ENCODE measurements at places on chromosomes 13 and 19.

DNA sequence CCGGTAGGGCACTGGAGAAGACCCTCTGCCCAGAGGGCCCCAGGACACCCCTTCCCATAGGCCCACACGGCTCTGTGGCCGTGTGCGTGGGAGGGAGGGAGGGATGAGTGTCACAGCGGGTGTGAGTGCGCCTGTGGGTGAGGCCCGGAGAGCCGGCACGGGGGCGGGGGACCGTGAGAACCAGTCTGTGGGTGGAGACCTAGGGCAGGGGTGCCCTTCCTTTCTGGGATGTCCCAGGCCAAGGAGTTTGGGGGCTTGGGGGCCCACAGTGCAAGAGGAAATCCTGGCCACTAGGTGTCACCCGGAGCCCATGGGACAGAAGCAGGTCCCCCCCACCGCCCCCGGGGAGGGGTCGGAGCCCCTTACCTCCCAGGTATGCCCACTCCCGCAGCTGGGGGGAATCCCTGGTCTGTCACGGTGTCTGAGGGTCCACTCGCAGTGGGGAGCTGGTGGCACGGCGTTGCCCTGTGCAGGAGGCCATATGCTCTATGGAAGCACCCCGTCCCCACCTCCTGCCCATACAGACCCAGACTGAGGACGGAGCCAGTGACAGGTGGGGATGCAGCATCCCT lies 16.0 kb upstream of the SLC7A10 start:
- DNase-seq: peak; percentile 53

DNA sequence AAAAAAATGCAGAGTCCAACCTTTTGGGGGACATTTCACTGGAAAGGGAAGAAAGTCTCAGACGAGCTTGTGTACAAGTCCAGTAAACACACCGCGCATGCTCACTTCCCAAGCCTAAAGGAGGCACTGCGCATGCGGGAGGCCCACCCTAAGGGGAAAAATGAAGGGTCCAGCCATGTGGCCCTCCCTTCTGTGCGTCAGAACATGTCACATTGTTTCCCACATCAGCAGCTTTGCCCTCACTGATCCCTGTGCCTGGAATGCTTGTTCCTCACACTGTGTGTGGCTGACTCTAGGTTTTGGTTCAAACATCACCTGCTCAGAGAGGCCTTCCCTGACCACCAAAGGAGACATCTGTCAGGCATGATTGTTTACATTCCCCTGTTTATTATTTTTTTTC lies 4.4 kb downstream of the ELSPBP1 start:
- DNase-seq: no peak

GRCh38 chr13:29573190-29573589 lies 22.3 kb downstream of the SLC7A1 start:
- peak; percentile 77 for DNase-seq

DNA sequence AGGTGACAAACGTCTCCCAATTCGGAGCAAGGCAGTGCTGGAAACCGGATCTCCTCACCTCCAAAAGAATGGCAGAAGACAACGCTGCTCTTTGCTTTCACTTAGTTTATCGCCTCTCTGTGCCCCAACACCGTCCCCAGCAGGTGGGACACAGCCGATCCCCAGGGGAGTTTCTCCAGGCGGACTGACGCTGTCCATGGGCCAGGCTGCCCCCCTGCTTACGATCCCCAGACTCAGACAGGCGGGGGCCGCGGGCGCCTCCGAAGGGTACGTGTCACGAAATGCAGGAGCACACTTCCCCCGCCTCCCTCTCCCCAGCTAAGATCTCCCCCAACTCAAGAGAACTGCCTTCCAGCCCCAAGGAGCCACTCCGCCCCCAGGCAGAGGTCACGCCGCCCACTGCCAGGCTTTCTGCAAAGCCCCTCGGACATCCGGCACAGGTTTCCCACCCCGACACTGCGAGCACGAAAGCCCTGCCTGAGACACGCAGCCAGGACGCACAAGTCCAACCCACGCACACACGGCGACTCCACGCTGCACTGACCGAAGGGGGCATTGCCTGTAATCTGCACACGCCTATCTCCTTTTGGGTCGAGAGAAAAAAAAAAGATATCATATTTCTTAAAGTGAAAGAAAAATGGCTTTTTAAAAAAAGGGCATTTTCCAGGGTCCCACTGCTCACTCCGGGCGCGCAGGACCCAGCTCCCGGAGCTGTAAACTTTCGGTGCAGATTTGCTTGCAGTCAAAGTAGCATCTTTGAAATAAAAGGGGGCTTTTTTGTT lies 2.0 kb downstream of the SPRY2 start:
- peak; percentile 80 for DNase-seq

GRCh38 chr13:51453959-51454703 lies 1.3 kb upstream of the INTS6 start:
- DNase-seq: peak; percentile 17

GRCh38 chr13:106117035-106117434 lies 418.4 kb downstream of the EFNB2 start:
- DNase-seq: no peak

DNA sequence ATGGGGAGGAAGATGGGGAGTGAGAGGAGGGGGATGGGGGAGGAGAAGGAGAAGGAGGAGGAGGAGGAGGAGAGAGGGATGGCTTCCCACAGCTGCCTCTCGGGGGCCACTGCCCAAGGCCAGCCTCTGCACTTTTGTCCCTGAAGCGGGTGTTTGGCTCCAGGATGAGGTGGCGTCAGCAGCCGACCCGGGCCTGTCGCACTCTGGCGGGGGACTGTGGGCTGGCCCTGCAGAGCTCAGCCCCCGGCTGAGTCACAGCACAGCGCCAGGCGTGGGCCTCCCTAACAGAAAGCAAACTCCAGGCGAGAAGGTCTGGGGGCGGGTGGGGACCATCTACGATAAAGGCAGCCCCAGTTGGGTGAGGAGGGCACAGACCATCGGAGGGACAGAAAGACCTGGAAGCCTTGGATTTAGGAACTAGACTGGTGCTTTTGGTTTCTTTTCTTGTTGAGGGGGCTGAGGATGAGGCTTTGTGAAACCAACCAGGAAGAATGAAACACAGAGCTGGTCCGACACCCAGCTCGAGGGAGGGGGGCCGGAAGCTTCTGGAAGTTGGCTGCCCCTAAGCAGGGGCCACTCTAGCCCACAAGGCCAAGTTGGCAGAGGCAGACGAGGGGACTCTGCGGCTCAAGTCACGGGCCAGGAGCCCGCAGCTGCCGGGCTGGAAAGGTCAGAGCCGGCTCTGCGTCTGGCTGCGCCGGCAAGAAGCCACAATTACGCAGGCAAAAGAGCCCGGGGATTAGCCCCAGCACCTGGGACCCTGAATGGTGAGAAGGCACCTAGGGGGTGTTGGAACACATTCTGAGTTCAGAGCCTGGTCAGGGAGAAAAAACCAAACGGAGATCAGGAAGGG lies 18.2 kb downstream of the LSM4 start:
- peak; percentile 93 for DNase-seq

GRCh38 chr19:17871878-17872250 lies at the start of gene SLC5A5:
SLC5A5 (plus strand) TSS chr19:17871945; CDS start chr19:17872320, 375 bp downstream.
- DNase-seq: peak; percentile 64

- no peak for DNase-seq
These were observed 618 bp downstream of the TMEM38A start for GRCh38 chr19:16661480-16662034.

GRCh38 chr19:7801020-7801570 lies 28.9 kb upstream of the EVI5L start:
- no peak for DNase-seq

GRCh38 chr19:33388725-33389420 lies 15.4 kb downstream of the CEBPG start:
- no peak for DNase-seq

DNA sequence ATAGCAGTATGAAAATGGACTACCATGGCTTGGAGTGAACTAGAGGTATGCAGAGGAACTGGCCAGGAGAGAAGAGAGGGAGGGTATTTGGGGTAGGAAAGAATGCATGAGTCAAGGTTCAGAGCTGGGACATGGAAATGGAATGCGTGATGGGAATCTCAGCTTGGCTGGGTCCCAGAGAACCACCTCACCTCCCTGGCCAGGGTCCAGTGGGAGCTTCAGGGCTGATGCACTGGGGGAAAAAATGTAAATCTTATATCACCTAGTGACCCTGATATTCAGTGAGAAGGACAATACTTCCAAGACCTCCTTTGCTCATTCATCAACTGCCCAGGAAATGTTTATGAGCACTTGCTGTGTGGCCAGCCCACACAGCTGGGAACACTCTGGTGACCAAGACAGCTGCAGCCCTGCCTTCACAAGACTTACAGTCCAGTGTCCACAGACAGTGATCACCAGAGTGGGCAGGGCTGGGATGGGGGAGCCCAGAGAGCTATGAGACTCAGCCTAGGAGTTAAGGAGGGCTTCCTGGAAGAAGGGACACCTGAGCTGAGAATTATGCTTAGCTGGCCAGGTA lies 12.8 kb downstream of the IGSF23 start:
- no peak for DNase-seq

GRCh38 chr19:13207846-13208671 lies 57.8 kb downstream of the IER2 start:
- DNase-seq: peak; percentile 80

GRCh38 chr13:26458196-26458749 lies 99.2 kb upstream of the WASF3 start:
- no peak for DNase-seq

DNA sequence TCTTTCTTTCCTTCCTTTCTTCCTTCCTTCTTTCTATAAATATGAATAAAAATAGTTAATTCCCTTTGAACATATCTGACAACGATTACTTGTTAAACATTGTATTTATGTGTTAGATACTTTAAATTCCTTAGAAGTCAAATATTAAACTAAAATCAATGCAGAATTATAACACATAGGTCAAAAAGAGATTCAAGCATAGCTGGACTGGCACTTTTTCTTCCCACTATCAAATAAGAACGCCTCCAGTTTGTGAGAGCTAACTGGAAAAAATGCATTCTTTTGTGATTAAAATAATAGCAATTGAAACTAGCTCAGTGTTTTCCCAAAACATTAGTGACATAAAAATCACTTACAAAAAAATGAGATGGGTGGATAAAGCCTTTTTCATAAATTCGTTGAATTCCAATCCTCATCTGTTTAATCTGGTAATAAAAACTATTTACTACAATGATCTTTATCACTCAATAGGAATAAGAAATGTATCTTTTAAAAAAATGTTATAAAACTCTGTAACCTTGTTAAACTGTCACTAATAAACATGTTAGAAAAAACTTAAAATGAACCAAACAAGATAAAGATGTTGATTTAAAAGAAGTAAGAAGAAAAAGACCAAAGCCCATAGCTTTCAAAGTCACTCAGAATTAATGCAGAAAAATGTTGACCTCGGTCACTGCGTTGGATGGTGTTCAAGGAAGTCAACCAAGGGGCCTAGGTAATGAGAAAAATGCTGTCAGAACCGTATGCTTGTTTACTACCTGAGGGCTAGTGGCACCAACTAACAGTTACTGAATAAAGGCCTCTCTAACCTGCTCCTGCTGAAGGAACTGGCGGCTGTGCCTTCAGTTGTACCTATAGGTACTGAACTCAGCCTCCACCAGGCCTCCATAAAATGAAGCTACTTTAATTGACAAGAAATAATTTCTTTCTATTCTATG lies 1039.5 kb upstream of the SLC10A2 start:
- DNase-seq: no peak

GRCh38 chr13:71830736-71831135 lies 36.3 kb downstream of the DACH1 start:
- DNase-seq: peak; percentile 33
